Activated T-helper 2 cell treated with anti-CD3 and anti-CD28 coated beads, Interferon-gamma antibody, Interleukin-2, Interleukin-4, amounts not matched to agents 10 μg/mL and 5 μg/mL and 100 μg/mL, durations not matched to agents 14 hours and 24 hours and 36 hours (primary cell): ENCODE measurements at places on chromosomes 4 and X.

- no peak for DNase-seq
Observed at GRCh38 chr4:123024710-123025109, 102.3 kb upstream of the NUDT6 start.

- no peak for DNase-seq
Observed at GRCh38 chrX:150841456-150842197, 56.8 kb downstream of the CD99L2 start.

- DNase-seq, result no peak
Observed at GRCh38 chr4:151952137-151952536, 191.3 kb upstream of the GATB start.

DNA sequence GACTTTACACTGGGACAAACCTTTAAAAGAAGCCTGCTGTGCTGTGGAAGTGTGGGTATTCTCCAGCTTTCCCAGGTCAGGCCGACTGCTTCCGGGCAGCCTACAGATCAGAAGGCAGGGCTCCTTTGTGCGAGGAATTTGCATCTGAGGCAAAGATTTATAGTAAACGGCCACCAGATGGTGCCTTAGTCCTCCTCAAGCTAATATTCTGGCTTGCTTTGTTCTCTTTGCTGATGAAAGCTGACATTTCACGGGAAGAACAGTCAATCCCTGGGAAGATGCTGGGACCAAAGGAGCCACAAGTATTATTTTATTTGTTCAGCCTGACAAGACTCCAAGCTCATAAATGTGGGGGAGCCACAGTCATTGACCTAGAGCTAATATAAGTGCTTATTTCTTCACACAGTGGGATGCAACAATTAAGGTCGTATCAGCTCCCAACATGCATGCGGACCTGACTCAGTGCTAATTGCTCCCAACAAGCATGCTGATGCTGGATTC lies 120.7 kb upstream of the TRIM2 start:
- DNase-seq, result peak; percentile 23

GRCh38 chr4:85062466-85062865 lies 96.0 kb upstream of the WDFY3 start:
- DNase-seq, result no peak

GRCh38 chrX:3262901-3263300 lies 83.6 kb downstream of the MXRA5 start:
- no peak for DNase-seq

- DNase-seq, result no peak
Observed at GRCh38 chr4:20403290-20403689, 151.6 kb downstream of the SLIT2 start.

DNA sequence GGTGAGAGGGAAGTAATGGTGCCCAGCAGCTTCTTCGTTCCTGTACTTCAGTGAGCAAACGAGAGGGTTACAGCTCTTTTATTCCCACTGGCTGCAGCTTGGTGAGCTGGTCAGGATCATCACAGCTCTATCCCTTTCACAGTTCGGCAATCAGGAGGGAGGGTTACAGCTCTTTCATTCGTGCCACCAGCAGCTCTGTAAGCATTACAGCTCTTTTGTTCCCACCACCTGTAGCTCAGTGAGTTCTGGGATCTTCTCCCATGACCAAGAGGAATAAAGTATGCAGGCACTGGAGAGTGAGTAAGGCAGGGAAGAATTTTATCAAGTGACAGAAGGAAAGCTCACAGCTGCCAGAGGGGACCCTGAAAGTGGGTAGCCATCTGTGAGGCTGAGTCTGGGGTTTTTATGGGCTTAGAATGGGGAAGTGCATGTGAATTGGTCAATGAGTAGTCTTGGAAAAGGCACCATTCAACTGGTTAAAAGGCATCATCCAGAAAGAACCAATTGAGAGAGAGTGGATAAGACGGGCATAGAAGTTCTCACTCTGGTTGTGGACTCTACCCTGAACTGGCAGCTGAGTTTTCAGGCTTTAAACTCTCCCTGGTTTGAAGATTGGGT lies 123.7 kb downstream of the COX18 start:
- no peak for DNase-seq

DNA sequence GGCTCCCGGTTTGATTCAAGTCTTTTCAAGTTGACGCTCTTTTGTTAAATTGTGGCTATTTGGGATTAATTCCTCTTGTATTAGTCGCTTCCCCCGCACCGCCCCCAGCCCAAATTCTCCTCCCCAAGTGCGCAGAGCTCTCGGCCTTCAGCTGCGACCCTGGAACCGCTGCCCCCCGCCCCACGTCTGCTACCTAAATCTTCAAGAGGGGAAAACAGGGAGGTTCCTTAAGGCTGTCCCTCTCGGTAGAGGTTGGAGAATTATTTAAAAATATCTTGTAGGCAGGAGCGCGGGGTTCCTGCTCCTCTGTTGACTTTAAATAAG lies 860 bp upstream of the RPS6KA3 start:
- no peak for DNase-seq

DNA sequence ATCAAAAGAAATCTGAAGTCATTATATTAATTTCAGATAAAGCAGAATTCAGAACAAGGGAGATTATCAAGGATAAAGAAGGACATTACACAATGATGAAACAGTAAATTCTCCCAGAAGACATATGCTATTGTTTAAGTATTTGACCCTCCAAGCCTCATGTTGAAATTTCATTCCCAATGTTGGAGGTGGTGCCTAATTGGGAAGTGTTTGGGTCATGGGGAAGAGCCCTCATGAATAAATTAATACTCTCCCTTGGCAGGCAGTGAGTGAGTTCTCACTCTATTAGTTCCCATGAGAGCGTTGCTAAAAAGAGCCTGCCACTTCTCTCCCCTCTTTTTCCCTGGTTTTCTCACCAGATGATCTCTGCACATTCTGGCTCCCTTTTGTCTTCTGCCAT lies 249.9 kb upstream of the GRIA3 start:
- DNase-seq, result no peak

GRCh38 chr4:84952776-84953175 lies 13.7 kb downstream of the WDFY3 start:
- DNase-seq, result no peak

DNA sequence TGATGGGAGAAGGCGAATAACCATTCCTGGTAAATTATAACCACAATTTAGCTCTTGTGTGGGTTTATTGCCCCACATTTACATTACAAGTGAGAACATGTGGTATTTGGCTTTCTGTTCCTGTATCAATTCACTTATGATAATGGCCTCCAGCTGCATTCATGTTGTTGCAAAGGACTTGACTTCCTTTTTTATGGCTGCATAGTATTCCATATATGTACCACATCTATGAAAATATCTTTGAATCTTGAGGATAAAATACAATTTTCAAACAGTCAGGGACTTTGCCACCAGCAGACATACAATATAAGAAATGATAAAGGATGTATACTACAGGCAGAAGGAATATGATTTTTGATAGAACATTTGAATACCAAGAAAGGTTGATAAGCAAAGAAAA lies 27.3 kb downstream of the RAP2C start:
- DNase-seq, result no peak

DNA sequence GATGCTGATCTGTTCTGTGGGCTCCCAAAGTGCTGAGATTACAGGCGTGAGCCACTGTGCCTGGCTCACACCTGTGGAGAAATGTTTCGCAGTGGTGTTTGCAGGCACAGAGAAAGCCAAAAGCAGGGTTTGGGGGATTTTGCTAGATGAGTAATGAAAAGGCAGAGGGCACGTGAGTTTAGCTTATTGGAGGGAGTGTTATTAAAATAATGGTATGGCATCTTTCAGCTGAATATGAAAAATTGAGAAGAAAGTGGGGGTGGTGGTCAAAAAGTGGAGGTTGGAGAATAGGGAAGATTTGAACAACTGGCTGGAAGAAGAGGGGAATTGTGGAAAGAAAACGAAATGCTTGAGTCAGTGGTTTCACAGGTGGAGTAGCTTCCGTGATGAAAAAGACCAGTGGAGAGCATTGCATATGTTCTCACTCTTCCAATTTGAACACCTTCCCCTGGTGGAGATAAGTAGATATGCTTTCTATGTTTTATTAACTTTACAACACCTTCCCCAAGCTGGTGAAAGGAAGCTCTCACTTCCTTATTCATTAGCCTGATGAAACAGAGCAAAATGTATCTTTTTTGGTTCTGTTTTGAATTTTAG lies 1.1 kb upstream of the CHST7 start:
- no peak for DNase-seq

DNA sequence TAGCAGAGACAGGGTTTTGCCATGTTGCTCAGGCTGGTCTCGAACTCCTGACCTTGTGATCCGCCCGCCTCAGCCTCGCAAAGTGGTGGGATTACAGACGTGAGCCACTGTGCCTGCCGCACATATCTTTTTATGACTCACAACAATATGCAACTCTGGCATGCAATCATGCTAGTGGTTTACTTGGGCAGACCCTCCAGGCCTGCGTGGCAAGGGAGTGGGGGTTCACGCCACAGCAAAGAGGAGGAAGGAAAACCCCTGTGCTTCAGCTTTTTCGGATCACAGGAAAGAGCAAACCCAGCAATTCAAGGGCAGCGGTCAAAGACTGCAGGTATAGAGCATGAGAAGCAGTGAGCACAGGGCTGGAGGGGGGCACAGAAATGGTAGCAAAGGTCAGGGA lies 48.3 kb upstream of the CD99 start:
- DNase-seq, result no peak

GRCh38 chrX:40496728-40497127 lies 84.0 kb upstream of the ATP6AP2 start:
- no peak for DNase-seq

GRCh38 chr4:74206088-74206825 lies 48.3 kb downstream of the MTHFD2L start:
- no peak for DNase-seq

- DNase-seq, result no peak
Observed at GRCh38 chr4:108337923-108338322, 169.2 kb upstream of the LEF1 start.

- no peak for DNase-seq
Observed at GRCh38 chr4:147050356-147050765, 104.7 kb upstream of the TTC29 start.

DNA sequence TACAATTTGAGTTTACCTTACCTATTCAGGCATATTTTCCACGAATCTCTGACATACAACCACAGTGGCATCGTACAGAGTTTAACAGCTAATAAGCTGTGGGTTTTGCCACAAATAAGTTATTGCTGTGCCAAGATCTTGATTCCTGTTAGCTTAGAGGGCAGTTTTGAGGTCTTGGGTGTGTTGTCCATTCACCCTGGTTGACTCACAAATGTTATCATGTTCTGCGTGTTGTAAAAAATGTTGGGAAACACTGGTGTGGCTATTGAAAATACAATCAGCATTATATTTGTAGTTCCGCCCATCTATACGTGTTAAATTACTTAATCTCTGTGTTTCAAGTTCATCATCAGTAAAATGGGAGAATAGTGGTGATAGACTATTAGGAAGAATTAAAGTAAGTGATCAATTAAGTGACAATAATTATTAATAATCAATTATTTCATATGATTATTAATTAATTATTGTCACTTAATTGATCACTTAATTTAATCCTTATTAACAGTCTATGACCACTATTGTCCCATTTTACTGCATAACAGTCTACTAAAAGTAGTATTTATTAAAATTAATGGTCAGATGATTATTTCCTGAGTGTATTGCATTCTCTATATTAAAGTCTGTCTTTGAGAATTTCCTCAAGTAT lies 96.3 kb downstream of the TMA16 start:
- DNase-seq, result no peak

DNA sequence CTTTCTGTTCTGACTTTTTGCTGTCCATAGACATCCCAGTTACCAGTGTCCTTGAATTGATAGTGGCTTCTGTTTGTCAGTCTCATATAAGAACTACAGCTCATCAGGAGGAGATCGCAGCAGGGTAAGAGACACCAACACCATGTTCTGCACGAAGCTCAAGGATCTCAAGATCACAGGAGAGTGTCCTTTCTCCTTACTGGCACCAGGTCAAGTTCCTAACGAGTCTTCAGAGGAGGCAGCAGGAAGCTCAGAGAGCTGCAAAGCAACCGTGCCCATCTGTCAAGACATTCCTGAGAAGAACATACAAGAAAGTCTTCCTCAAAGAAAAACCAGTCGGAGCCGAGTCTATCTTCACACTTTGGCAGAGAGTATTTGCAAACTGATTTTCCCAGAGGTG lies 30.1 kb downstream of the GUCY1A1 start:
- DNase-seq, result no peak

DNA sequence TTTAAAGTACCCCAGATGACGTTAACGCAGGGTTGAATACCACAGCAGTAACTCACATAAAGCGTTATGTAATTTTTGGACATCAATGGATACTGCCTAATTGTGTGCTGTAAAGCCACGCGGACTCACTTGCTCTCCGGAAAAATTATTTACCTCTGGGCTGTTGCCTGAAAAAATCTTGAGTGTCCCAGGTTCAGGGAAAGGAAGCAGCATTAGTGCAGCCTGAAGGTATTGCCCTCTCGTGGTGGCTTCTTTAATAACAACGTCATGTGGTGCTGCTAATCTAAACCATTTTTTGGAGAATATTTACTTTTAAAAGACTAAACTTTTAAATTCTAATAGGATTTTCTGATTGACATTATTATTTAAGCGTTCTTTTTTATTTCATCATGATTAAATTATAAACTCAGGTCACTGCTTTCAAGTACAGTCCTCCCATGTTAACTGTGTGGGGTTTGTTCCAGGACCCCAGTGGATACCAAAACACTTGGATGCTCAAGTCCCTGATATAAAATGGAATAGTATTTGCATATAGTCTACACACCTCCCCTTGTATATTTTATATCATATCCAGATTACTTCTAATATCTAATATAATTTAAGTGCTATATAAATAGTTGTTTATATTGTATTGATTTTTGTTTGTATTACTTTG lies 384.8 kb downstream of the FAM133A start:
- DNase-seq, result no peak

DNA sequence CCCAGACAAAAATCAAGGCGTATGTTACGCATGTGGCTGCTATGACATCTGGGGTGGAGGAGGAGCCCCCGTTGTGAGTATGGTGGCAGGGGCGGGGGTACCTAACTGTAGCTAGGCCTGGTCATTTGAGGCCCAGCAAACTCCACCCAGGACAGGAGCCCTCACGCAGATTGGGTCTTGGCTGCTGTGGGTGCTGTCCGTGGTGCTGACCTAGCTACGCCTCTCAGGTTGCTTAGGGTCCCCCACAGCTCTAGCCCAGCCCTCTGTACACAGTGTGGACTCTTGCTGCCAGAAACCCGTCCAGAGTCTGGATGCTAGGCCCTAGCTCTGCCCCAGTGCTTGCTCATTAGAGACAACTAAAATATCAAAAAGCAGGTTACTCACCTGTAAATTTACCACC lies 146.7 kb upstream of the PSAPL1 start:
- no peak for DNase-seq

DNA sequence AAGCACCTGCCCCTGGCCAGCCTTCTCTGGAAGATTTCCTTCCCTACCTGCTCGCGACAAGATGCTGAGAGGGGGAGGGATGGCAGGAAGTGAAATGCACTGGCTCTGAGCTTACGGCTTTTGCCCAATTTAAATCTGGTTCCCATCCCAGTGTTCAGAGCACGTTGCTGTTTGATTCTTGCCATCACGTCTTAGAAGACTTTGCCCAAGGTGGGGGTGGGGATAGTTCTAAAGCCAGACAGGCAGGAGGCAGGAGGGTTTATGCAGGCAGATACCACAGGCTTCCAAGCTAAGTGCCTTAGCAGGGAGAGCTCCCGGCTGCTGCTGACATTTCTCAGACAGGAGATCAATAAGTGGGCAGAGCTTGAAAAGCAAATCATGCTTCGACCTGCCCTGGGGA lies 393.9 kb downstream of the MID1IP1 start:
- no peak for DNase-seq
